Kidney capillary endothelial cell (primary cell): ENCODE measurements at places on chromosomes 3 and 15.

DNA sequence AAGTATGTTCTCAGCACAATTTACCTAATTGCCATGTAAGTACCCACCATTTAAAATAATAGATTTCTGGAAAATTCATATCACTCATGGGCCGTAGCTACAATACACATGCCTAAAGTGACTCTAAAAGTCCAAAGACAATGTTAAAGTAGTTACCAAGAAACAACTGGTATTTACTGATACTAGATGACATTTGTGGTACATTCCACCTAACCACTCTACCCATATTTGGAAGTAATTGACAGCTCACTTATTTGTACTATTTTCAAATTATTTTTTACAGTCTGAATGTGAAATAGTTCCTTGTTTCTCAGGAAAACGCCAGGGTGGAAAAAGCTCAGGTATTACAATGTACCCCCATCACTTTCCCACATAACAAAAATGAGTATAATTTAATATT is 573.0 kb downstream of the MECOM start:
- no peak for DNase-seq

- DNase-seq: no peak
Observed at GRCh38 chr3:155682426-155683343, 62.2 kb downstream of the PLCH1 start.

DNA sequence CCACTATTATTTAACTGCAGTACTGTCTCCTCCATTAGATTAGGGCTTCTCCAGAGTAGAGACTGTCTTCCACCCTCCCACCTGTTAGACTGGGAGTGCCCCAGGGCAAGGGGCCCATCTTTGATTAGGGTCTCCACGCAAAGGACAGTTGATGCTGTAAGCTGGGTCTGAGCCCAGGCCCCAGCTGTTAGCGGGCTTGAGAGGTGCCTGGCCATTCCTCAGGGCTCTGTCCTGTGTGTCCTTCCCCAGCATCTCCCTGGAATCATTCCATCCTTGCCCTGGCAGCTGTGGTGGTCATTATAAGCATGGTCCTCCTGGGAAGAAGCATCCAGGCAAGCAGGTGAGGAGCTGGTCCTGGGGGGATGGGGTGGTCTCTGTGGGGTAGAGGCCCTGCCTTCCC is 6.1 kb downstream of the SLC51B start:
- DNase-seq: no peak

DNA sequence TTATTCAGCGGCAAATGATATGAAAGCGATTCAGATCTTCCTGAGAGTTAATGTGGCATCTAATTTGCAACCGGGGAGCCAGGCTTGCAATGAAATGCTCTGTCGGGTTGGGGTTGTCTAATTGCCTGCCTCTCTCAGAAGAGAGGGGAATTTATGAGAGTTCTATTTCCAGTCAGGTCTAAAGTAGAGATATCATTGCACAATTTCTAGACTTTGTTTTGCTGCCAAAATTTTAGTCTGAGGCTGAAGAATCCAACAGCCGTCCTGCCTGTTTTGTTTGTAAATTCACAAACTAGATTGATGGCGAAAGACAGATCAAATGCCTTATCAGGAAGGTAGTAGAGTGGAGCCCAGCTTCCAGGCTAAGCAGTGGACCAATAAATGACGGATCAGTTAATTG is 610 bp downstream of the LIPC start:
- DNase-seq: no peak

- DNase-seq: no peak
Observed at GRCh38 chr3:30502742-30503073, 103.7 kb upstream of the TGFBR2 start.

DNA sequence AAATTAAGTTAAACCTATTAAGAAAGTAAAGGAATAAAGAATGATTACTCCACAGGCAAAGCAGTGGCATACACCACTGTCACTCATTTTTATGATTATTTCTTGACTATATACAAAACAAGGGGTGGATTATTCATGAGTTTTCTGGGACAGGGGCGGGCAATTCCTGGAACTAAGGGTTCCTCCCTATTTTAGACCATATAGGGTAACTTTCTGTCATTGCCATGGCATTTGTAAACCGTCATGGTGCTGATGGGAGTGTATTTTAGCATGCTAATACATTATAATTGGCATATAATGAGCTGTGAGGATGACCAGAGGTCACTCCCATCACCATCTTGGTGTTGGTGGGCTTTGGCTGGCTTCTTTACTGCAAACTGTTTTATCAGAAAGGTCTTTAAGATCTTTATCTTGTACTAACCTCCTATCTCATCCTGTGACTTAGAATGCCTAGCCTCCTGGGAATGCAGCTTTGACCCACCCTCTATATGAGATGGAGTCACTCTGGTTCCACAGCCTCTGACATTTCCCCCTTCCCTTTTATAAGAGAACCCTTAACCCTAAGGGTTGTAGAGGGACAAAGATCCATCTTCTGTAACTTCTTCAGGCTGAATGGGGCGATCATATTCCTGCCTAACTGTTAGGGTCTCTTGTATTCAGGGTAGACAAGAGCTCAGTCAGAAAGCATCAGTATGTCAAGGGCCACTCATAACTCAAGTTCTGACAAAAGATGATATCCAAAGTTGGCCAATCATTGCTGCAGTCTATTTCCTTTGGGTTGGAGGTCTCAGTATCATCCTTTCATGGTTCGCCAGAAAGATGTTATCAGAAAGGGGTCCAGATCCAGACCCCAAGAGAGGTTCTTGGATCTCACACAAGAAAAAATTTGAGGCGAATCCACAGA is 79.5 kb upstream of the LIPC start:
- DNase-seq: no peak

GRCh38 chr3:17292556-17292955 is 407.8 kb downstream of the PLCL2 start:
- DNase-seq: no peak

DNA sequence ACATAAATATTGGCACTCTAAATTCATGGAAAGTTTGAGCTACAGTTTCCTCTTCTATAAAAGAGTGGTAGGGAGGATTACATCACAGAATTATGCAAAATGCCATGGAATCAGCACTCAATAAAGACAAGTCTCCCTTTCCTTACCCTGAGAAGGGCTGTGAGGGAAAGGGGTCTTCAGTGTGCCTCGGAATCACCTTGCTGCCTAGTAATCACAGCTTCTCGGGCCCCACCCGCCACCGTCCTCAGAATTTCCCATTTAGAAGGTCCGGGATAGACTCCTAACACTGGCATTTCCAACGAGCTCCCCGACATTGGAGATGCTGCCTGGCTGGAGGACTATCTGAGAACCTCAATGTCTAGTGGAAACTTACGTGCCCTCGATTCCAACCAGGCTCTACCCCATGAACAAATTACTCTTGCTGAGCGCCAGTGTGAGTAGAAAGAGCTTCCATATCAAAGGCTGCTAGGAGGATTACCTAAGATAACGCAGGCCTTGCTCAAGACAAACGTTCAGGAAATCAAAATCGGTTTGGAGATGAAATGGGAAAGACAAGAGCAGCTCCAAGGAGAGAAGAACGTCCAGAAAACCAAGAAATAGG is 92.1 kb upstream of the CHD2 start:
- DNase-seq: no peak

DNA sequence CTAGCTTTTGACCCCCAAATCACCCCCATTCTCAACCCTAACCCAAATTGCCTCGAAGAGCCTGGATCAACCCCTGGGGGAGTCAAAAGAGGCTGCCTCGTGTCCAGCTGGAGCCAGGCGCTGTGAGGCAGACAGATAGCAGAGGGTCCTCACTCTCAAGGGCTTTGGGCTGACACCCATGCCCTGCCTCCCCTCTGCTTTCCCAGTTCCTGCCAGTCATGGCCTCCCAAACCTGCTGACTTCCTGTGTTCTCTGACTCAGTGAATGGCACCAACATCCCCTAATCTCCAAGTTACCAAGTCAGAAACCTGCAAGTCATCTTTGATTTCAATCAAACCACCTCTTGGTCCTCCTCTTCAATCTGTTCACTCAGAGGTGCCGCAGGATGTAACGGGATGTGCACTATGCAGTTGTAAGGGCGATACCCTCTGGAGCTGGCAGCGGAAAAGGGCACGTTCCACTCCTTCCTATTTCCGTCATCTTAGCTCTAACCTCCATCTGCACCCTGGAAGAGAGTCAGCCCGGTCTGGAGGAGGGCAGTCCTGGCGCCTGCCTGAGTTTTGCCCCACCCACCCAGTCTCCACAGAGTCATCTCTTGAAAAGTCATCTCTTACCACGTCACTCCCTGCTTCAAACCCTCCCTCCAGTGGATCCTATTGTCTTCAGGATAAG is 52.4 kb upstream of the FAM174B start:
- peak; percentile 89 for DNase-seq

DNA sequence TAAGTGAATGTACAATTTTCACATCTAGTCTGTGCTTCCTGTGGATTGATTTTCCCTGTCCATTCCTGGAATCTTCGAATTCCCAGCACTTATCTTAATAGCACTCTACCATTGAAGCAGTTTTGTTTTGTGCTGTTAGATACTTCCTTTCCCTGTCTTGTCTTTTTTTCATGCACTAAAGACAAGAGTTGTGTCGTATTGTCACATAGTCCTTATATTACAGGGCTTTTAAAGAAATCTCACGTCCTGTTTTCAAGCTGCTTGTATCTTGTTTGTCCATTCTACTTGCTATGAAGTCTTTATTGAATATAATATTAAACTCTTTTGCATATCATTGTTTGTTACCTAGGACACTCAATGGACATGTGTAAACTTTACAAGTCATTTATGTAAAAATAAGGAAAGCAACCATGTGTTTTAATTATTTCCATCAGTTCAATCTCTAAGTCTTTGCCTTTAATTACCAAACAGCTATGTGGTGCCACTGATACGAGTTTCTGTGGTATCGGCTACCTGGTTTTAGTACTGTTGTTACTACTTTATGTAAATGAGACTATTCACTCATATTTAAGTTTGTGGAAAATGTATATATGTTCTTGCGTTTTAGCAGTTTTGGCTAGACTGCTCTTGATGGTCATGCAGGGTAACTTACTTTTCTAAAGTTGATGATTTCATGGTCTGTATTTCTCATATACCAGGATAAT is 10.3 kb downstream of the PIK3CA start:
- no peak for DNase-seq

DNA sequence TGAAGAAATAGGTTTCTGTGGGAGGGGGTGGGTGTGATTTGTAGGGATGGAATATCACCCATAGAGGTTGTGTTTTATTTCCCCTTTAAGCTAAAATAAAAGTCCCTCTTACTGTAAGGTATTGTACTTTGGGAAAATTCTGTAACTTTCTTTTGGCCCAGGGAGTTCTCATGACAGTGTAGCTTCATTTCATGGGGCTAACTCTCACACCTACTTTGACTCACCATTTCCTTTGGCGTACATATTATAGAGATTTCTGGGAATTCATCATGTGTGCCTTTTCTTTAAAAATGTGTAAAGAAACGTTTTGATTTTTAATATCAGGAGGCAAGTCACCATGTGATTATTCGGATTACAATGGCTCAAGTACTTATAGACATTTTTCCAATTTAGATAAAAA is 477.7 kb upstream of the CFAP20DC start:
- DNase-seq: no peak

- DNase-seq: no peak
Observed at GRCh38 chr3:126685493-126685892, 18.5 kb upstream of the CHCHD6 start.

DNA sequence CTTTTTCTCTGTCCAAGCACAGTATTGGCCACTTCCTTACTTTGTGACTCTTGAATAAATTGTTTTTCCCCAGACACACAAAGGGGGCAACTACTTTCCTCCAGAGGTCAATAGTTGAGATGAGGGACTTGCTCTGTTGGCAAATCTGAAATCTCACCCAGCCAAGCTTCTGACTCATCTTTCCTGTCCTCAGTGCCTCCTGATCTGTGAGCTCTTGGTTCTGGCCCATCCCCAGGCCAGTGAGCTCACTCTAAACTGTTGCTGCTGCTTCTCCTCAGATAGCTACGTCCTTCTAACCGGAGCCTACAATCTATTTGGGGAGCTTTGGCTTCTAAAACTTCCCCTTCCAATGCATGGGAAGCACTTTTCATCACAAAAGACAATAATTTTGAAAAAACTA is 50.0 kb upstream of the NMD3 start:
- DNase-seq: peak; percentile 83

GRCh38 chr3:31103623-31104180 is 209.2 kb upstream of the GADL1 start:
- no peak for DNase-seq

DNA sequence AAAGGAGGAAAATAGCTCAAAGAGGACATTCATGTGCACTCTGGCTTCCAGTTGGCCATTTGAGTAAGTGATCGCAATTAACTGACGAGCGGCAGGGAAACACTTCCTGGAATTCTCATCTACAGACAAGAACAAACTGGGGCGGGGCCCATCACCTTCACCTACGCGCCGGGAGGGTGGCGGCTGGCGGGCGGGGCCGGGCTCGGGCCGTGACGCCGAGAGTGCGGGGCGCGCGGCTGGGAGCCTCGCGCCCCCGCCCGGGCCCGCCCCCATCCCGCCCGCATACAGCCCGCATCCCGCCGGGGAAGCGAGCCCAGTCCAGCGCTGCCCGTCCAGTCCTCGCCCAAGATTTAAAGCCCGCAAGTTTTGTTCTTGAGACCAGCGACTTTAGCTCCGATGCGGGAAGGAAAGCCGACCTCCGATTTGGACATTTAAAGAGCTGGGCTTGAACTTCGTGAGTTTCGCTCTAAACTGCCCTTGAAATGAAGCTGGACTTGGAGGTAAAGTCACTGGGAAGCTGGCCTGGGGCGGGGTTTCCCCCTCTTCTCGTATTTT is at the start of gene B3GNT5:
Gene B3GNT5 (plus strand): TSS at position 281 of the 555 bp plus-strand sequence. CDS start 16,546 bp downstream, outside the sequence.
- no peak for DNase-seq

DNA sequence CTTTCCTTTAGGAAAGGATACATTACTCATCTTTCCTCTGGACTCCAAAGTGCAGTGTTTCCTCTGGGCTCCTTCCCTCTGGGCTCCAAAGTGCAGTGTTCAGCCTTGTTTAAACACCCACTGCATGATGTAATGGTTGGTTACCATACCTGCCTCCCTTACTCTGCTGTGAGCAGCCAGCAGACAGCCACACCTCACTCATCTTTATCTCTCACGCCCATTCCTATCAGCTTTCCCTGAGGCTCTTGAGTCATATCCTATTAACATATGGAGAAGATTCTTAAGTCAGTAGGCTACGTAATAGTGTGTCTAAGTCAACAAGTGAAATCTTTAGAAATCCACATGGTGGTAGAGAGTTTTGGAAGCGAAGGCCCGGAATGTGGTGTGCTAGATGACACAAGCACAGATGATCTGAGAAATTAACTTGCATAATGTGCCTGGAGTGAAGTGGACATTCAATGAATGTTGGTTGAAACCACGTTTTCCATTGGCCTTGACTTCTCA is 97.2 kb upstream of the CTNNB1 start:
- peak; percentile 10 for DNase-seq

- no peak for DNase-seq
Observed at GRCh38 chr3:46713050-46713897, 4.4 kb downstream of the PRSS50 start.

GRCh38 chr3:154285221-154285620 is 39.1 kb downstream of the DHX36 start:
- DNase-seq: no peak

DNA sequence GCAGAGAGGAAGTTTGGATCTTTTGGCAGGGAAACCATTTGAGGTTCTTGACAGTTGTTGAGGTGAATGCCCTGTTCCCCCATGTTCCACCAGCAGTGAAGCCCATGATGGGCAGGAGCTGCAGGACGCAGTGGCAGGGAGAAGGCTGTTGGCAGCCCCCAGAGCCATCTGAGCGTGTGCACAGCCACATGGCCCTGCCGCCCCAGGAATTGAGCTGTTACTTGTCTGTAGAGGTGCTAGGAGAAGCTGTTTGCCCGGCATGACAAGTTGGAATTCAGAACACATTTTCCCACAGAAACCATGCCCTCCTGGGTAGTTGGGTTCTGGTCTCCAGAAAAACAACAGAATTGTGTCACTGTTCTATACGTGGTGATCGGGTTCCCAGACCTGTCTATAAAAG is 218.2 kb upstream of the NR2E3 start:
- no peak for DNase-seq
